ENCODE measurements at places on chromosomes 1 and 21. TPM values are rescaled to one million over a fixed set of nuclear protein-coding genes. Genes with fewer than 3 reads are reported as not detected.

HSD11B1 gene
- total RNA-seq: 9.7 TPM

PER3 gene
- total RNA-seq: 4.8 TPM

BGLAP gene
- 6.8 TPM for total RNA-seq

KCNK1 gene
- 3.4 TPM for total RNA-seq

NRDC gene
- 174 TPM for total RNA-seq

DNA sequence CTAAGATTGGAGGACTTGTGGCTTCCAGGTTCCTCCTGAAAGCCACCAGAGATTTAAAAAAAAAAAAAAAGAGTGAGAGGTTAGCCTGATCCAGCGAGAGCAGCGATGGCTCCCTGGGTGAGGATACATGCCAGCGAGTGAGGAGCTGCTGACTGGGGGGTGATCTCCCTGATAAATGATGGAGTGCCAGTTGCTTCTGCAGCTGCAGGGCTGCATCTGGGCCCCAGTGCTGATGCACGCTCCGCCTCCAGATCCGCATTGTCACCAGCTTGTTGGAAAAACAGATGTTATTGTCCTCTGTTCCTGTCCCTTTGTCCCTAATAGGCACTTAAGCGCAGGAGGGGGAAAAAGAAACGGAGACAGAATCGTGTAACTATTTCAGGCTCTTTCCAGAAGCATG, 28.6 kb downstream of the UBIAD1 start:
- no peak for ATAC-seq

DNA sequence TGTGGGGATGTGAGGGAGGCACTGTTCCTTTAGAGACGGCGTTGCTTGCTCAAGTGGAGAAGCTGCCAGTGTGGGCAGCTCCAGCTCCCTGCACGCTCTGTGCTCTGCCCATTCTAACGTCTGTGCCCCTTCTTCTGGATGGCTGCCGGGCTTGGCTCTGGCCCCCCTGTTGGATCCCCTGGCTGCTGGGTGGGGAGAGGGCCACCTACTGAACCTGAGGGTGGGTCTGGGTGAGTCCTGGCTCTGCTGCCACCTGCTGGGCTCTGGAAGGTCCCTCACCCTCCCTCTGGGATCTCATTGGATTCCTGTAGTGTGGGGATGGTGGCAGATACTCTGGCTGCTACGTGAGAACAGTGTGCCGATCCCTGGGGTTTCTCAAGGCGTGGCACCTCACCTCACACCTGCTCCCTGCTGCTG, 5.0 kb downstream of the PFKL start:
- peak; percentile 25 for ATAC-seq

- ATAC-seq: no peak
These were observed 21.2 kb downstream of the CD1E start for GRCh38 chr1:158374860-158375259.

DNA sequence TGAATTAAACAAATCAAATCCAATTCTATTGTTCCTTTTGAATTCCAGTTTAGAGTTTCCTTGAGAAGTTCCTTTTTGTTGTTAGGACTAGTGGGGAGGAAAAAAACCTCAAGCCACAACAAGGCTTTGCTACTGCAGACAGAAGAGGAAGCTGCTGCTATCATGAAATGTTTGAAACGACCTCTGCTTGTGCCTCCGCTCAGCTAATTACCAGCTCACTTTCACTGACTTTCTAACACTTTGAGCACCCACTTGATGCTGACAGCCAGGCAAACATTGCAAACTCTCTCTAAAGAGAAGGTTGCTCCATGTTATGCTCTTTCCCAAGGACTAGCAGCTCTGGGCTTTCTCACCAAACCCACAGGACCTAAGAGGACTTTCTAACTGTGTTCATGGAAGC, 203.9 kb upstream of the PROX1 start:
- ATAC-seq: no peak

DNA sequence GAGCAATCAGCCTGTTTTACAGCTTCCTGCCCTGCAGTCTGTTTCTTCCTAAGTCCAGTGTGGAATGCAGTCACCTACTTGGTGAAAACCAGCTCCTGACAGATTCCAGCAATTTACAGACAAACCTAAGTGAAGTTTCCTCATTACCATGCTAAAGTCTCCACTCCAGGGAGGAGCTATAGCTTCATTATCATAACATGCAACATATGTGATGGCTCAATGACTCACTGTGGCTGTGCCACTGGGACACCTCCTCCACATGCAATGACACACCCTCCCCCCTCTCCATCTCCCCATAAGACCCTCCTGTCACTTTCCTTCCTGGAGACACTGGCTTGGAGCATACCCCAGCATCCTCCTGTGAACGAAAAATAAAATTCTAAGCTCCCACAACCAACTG, 125.2 kb downstream of the MAP3K21 start:
- no peak for ATAC-seq
